ENCODE measurements at places on chromosomes 2 and 18.

GRCh38 chr18:75658330-75658729 is 230.8 kb upstream of the SMIM21 start:
- DNase-seq, result no peak

- no peak for DNase-seq
Measured at GRCh38 chr18:51168960-51169662, 28.4 kb downstream of the MEX3C start.

DNA sequence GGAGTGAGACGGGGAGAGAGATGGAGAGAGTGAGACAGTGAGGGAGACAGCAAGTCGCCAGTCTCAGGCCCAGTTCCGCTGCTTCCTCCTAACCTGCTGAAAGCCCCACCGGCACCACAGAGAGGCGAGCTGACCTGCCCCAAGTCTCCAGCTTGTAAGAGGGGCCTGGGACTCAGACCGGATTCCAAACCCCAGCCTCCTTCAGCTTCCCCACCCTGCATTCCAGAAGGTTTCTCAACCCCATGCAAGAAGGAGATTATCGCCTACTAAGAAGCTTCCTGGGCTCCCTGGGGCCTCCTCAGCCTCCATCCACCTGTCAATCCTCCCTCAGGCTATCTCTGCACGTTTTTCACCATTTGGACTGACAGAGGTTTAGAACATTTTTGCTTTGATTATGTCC is 173.1 kb upstream of the RAB6C start:
- no peak for DNase-seq

- DNase-seq, result no peak
Measured at GRCh38 chr2:10568736-10569432, 120.8 kb upstream of the ODC1 start.

GRCh38 chr18:69580107-69580506 is 179.4 kb downstream of the DOK6 start:
- no peak for DNase-seq

GRCh38 chr2:204722691-204723090 is 177.4 kb downstream of the PARD3B start:
- DNase-seq, result no peak

GRCh38 chr2:200618590-200619021 is 32.8 kb downstream of the AOX1 start:
- no peak for DNase-seq

GRCh38 chr2:45712570-45712969 is 61.1 kb downstream of the PRKCE start:
- DNase-seq, result no peak

DNA sequence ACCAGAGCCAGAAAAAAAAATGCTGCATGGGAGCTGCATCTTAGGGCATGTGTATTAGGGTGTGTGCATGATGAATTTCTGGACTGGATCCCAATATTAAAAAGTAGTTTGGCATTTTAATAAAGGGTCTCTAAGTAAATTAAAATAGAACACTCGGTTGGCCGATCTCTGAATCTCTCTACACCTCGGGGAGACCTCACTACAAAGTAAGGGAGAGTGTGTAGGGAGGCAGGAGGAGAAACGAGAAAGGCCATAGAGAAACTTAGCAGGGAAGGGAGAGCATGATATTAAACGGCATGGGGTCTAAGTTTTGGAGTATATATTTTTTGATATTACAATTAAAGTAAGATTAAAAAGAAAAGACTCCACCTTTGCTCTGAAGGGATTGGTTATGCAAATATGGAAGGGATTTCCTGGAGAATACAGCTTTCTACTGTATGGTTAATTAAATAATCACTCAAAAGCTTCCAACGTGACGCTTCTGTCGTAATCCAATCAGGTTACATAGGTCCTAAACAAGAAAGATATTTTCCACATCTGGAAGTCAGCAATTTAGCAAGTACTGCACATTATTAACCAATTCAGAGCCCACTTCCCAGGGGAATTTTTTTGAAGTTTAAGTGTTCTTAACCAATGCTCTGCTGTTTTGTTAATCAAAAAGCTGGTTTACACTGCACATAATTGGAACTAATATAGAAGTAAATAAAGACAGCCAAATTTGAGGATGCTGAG is 1.0 kb upstream of the ZEB2 start:
- no peak for DNase-seq

GRCh38 chr2:223003191-223003590 is 48.8 kb upstream of the KCNE4 start:
- DNase-seq, result no peak

GRCh38 chr2:20725782-20726181 is 58.8 kb downstream of the GDF7 start:
- no peak for DNase-seq

All from suprapubic skin (tissue), 4 donors.